Lung microvascular endothelial cell (primary cell): ENCODE measurements at places on chromosomes 3 and 15. TPM values are rescaled to one million over a fixed set of nuclear protein-coding genes. Genes with fewer than 3 reads are reported as not detected.

Gene THBS1
- 3,460 and 6,737 TPM in 2 replicates for total RNA-seq

Gene ZBED2
- not detected in 2 replicates for total RNA-seq

- no peak for DNase-seq
Observed at GRCh38 chr15:93848490-93848889, 382.9 kb upstream of the MCTP2 start.

Gene RTP1
- total RNA-seq = not detected in 2 replicates

- DNase-seq = no peak
Observed at GRCh38 chr15:74043425-74044266, 38.7 kb downstream of the GOLGA6A start.

DNA sequence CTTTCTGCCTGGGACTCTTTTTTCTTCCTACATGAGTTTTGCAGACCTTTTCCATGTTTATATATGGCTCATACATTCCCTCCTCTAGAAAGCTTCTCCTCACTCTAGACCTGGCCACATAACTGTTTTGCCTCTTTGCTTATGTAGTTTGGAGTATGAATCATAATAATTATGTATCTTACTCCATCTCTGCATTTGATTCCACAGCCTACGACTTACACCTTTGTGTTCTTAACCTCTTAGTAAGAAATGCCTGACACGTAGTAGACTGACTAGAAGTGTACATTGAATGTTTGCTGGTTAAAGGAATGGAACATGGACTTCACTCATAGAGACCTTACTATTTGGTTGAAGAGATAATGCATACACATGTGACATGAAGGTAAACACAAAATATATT lies 56.4 kb downstream of the MBNL1 start:
- no peak for DNase-seq

DNA sequence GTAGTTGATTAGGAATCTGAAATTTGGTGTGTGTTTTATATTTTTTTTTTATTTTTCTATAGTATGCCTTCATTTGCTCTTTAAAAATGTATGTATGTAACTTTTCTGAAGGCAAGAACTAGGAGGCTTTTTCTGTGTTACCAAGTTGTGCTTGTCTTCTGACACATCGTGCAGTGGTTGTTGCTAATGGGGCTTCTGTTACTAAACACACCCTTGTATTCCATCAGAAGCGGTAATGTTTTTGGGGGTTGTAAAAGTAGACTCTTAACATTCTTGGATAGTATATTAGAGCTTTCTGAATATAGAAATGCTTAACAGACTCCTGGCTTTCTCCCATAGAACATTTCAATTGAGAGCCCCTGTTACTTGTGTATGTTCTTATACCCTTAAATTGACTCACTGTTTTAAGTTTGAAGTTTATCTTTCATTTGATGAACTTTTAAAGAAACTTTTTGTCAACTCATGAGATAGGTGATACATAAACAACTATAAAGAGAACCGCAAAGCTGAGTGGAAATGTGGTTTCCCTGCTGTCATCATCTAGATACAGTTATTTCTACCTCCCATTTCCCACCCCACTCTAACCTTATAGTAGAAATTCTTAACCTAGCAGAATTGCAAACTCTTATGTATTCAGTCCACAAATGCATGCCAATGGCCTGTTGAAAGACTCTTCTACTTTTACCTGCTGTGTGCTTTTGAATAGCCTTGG lies 2.5 kb downstream of the TIPARP start:
- DNase-seq = no peak

- DNase-seq = no peak
Observed at GRCh38 chr15:63133786-63134185, 12.1 kb downstream of the LACTB start.

- DNase-seq = peak; percentile 85
Observed at GRCh38 chr15:90557186-90558084, 27.7 kb downstream of the CRTC3 start.

Gene PLXNA1
- 10.9 and 15.1 TPM in 2 replicates for total RNA-seq

DNA sequence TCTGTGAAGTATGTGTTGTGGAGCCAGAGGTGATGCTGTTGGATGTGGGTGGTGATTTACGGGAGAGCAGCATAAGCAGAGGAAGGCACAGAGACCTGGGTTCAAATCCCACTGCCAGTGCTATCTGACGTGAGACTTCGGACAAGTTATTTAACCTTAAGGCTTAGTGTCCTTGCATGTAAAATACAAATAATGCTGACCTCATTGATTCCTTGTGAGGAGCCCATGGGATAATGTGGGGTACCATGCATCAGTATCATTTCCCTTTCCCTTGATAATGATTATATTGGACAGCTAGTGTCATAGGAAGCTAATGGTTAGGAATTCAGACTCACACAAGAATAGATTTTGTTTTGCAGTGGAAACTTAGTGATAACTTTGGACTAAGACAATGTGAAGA lies 141.6 kb downstream of the SLCO3A1 start:
- no peak for DNase-seq

- DNase-seq = no peak
Observed at GRCh38 chr15:63815796-63816533, 17.8 kb downstream of the HERC1 start.

Gene PLSCR4
- total RNA-seq = 494 and 1,169 TPM in 2 replicates

Gene TMEM207
- not detected in 2 replicates for total RNA-seq

GRCh38 chr15:69031013-69032001 lies 16.8 kb downstream of the NOX5 start:
- DNase-seq = peak; percentile 47

DNA sequence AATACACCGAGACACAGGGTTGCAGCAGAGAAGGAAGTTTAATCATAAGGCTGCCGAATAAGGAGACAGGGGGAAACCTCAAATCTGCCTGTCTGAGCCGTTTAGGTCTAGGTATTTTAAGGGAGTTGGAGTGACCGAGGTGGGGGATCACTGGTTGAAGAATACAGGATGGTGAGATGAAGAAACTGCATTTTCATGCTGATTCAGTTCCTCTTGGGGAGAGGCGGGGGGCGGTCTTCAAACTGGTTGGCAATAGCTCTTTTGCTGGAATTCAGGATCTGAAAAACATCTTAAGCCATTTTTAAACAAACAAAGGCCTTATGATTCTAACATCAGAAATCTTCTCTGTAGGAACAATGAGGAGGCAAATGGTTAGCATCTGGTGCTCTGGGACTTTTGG lies 699.5 kb upstream of the CFAP20DC start:
- no peak for DNase-seq

- peak; percentile 77 for DNase-seq
Observed at GRCh38 chr3:39757307-39757706, 52.1 kb upstream of the MYRIP start.

Gene LMAN1L
- total RNA-seq = not detected in 2 replicates

DNA sequence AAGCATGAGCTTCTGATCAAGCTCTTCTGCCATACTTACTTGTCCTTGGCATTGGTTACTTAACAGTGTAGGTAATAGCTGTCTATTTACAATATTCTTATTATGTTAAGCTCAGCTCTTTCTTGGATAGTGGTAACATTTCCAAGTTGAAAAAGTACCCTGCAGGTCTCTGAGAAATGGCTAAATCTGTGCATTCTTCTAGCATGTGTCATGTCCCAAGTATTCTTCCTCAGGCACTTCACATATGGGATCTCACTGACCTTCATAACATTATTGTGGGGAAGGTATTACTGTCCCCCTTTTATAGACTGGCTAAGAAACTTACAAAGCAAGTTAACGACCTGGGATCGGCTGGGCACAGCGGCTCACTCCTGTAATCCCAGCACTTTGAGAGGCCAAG lies 236.1 kb downstream of the RORA start:
- peak; percentile 35 for DNase-seq

Gene KIF7
- 0.40 and 1.1 TPM in 2 replicates for total RNA-seq

- DNase-seq = no peak
Observed at GRCh38 chr3:10265833-10266232, 17.6 kb downstream of the TATDN2 start.

Gene SMAD6
- 3.8 and 5.2 TPM in 2 replicates for total RNA-seq

Gene OCA2
- total RNA-seq = not detected in 2 replicates

DNA sequence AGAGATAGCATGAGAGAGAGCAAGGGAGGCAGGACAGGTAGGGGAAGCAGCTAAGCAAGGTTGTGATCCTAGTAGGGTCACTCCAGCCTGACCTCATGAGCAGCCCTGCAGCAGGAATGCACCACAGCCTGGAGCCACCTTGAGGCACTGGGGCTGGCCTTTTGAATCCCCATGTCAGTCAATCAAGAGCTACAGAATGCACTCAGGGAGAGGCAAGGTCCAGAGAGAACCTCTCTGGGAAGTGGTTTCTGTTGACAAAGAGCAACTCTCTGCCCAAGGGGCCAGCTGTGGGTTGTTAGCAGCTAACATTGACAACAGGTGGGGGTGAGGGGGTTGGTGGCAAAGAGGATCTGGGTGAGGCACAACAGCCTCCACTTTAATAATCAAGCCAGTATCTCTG lies 54.6 kb downstream of the TRANK1 start:
- DNase-seq = no peak

DNA sequence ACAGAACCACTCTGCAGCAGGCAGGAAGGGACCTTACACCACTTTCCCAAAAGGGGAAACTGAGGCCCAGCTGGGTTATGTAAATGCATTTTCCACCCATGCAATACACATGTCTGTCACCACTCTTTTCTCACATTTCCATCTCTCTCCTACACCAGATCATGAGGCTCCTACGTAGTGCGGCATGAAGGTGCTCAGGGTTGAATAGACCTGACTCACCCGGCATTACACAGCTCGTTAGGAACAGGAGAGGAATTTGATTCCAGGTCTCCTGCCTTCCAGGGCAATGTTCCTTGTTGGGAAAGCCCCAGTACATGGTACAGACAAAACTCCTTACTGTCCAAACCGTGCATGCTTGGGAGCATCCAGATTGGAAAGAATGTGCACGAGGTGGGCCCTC lies 61.9 kb upstream of the DCLK3 start:
- DNase-seq = no peak

DNA sequence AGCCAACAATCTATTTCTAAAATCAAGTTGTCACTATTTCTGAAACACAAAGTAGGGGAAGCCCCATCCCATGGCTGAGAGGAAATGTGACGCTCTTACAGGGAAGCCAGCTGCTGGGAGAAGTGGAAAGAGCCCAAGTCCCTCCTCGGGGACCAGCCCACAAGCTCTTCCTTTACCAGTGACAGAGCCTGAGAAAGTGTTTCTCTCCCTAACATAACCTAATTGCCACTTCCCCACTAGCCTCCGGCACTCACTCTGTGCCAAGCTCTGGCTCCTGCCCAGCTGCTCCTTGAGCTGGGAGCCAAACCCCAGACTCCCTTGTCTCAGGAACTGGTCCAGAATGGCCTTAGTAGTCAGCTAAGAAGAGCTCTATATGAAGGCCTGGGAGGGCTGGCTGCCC lies 42.9 kb downstream of the TNFAIP8L3 start:
- peak; percentile 84 for DNase-seq

DNA sequence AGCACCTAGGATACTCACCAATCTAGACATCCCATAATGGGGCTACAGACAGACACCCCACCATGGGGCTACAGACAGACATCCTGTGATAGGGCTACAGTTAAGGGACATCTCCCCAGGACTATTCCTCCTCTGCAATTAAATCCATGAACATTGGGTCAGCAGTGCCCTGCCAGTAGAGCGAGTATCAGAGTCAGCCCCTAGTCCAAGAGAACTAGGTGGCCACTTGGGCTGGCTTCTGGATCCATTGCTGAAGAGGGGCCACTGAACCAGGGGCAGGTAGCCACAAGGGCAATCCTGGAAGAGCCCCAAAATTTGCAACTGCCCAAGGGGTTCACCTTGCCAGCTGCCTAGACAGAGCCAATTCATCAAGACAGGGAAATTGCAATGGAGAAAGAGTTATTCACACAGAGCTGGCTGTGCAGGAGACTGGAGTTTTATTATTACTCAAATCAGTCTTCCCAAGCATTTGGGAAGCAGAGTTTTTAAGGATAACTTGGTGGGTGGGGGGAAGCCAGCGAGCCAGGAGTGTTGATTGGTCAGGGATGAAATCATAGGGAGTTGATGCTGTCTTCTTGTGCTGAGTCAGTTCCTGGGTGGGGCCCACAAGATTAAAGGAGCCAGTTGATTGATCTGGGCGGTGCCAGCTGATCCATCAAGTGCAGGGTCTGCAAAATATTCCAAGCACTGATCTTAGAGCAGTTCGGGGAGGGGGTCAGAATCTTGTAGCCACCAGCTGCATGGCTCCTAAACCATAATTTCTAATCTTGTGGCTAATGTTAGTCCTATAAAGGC lies 170.2 kb upstream of the SMAD3 start:
- no peak for DNase-seq

Gene DNAH1
- total RNA-seq = 1.1 and 2.6 TPM in 2 replicates

Gene TM4SF1
- total RNA-seq = 1,181 and 1,820 TPM in 2 replicates

- no peak for DNase-seq
Observed at GRCh38 chr15:38335116-38335515, 82.5 kb downstream of the SPRED1 start.

DNA sequence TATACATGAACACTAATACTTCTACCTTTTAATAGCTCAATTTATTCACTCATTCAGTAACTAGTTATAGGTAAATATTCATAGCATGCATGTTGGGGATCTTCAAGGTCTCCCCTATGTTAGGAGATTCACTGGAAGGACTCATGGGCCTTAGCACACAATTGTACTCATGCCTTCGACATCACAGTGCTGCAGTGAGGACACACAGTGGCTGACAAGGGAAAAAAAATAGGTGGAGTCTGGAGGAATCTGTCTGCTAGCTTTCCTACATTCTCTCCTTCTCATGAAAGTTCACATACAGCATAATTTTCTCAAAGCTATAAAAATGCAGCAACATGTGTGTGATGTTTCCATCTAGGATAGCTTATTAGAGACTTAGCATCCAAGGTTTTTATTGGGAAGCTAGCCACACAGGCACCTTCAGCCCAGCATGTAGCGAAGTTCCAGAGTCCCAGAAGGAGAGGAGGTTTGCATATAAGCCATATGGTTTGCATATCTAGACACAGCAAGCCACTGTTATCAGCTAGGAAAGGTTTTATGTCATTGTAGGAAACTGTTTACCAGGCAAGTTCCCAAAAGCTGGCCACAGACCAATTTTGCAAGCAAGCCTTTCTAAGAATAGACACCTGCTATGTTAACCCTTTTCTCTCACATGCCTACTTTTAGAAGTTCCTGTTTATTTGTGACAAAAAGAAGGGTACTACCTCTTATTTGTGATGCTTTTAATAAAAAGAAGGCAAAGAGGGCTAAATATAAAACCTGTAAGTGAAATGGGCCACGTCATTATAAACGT lies 46.4 kb downstream of the MORC1 start:
- DNase-seq = no peak

- no peak for DNase-seq
Observed at GRCh38 chr3:122148941-122149627, 34.4 kb upstream of the CASR start.

Gene BCHE
- total RNA-seq = 11.6 and 36.5 TPM in 2 replicates

GRCh38 chr3:39724233-39724846 lies 85.1 kb upstream of the MYRIP start:
- peak; percentile 20 for DNase-seq

- peak; percentile 80 for DNase-seq
Observed at GRCh38 chr15:68389936-68390817, 41.8 kb downstream of the ITGA11 start.

DNA sequence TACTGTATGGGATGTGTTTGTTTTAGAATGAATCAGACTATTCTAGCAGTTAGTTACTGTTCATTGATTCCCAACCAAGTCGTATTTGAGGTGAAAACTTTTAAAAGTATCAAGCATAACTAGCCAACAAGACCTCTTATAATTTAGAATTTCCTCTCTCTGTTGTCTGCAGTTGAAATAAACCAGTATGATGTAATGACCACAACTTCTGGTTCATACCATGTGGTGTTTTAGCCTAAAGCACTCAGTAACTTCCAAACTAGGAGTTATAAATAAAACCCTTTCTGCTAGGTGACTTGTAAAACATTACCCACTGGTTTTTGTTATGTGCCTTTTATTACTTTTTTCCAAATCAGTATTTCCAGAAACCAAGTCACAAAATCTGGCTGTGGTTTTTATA lies 19.8 kb upstream of the P2RY12 start:
- no peak for DNase-seq
